ENCODE measurements at places on chromosomes 3 and 15.
A peak's percentile ranks its signal among the peaks of the same experiment; 100 is the strongest.

- DNase-seq, result no peak
Observed at GRCh38 chr15:92989470-92989869, 89.3 kb downstream of the CHD2 start.

- DNase-seq, result no peak
Observed at GRCh38 chr3:156685752-156686151, 11.4 kb downstream of the TIPARP start.

- DNase-seq, result no peak
Observed at GRCh38 chr3:62873761-62874710, 1.2 kb downstream of the CADPS start.

DNA sequence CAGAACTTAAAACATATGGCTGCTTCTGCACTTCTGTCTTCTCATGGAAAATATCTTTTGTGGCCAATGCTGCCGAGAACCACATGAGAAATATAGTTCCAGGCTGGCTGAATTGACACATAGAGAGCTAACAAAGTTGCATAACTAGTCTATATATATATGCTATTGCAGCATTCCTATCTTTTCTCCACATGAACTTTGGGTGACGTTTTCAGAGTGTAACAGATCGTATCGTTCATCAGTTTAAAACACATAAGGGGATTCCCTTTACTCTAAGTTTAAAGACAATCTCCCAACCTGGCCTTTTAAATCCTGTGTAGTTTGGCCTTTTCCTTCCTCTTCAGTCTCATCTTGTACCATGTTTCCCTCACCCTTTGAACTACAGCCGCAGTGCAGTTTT lies 394.2 kb upstream of the CBLB start:
- DNase-seq, result peak; percentile 3

DNA sequence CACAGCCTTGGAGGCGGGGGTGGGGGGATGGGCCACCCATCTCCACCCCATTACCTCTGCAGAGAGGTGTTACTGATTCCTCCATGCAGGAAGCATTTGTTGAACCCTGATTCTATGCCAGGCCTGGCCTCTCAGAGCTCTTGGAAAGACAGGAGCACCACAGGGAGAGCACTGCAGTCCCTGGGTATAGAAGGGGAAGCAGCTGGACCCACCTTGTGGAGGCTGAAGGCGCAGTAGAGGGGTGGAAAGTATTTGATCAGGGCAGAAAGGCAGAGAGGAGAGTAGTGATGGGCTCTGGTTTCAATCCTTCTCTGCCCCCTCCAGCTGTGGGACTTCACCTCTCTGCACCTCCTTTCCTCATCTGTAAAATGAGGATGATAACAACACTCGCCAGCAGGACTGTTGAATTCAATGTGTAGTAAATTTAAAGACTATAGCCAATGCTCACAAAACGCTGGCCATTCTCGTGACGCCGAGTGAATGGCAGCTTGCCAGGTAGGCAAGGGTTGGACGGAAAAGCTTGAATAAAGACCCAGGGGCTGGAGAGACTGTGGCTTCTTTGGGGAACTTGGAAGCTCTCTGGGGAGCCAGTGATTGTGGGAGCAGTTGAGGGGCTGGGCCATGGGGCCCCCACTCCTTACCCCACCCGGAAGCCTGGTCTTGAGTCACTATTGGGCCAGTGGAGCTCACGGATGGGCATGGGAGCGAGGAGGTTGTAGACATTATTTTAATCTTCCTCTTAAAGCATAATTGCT lies 8.0 kb upstream of the CCDC33 start:
- DNase-seq, result peak; percentile 53
